ENCODE measurements at places on chromosomes 6 and 20. TPM values are rescaled to one million over a fixed set of nuclear protein-coding genes. Genes with fewer than 3 reads are reported as not detected.

SALL4 gene
- total RNA-seq = under 0.01 TPM

SOX18 gene
- 27.3 TPM for total RNA-seq

PSORS1C2 gene
- not detected for total RNA-seq

RRAGD gene
- 0.95 TPM for total RNA-seq

CDKAL1 gene
- 21.8 TPM for total RNA-seq
